ENCODE measurements at places on chromosomes 12 and 14.

- no peak for DNase-seq
Observed at GRCh38 chr12:92516277-92516600, 186.6 kb upstream of the PLEKHG7 start.

DNA sequence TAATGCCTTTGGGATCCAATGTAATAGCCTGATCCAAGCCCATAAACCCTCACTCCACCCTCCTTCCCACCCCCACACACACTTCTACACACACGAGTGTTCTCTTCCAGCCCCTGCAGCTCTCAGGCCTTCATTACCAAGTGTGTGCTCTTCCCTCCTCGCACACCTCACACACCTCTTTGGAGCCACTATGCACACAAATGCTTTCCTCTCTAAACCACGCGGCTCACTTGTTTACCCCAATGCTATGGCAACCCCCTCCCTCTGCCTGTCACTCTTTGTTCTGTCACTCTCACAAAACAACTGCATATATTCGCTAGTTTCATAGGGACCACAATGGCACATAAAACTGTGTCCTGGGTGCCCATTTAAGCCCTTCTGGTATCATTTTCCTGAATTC is 35.1 kb downstream of the PPP2R5E start:
- no peak for DNase-seq

- DNase-seq = no peak
Observed at GRCh38 chr14:93100570-93100969, 15.2 kb downstream of the ITPK1 start.

- no peak for DNase-seq
Observed at GRCh38 chr12:685388-685787, 22.1 kb upstream of the NINJ2 start.

DNA sequence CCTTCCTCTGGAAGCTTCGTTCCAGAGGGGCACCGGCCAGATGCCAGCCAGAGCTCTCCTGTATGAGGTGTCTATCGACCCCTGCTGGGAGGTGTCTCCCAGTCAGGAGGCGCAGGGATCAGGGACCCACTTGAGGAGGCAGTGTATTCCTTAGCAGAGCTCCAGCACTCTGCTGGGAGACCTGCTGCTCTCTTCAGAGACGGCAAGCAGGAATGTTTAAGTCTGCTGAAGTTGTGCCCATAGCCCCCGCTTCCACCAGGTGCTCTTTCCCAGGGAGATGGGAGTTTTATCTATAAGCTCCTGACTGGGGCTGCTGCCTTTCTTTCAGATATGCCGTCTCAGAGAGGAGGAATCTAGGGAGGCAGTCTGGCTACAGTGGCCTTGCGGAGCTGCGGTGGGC is 22.2 kb upstream of the NAV3 start:
- DNase-seq = no peak

DNA sequence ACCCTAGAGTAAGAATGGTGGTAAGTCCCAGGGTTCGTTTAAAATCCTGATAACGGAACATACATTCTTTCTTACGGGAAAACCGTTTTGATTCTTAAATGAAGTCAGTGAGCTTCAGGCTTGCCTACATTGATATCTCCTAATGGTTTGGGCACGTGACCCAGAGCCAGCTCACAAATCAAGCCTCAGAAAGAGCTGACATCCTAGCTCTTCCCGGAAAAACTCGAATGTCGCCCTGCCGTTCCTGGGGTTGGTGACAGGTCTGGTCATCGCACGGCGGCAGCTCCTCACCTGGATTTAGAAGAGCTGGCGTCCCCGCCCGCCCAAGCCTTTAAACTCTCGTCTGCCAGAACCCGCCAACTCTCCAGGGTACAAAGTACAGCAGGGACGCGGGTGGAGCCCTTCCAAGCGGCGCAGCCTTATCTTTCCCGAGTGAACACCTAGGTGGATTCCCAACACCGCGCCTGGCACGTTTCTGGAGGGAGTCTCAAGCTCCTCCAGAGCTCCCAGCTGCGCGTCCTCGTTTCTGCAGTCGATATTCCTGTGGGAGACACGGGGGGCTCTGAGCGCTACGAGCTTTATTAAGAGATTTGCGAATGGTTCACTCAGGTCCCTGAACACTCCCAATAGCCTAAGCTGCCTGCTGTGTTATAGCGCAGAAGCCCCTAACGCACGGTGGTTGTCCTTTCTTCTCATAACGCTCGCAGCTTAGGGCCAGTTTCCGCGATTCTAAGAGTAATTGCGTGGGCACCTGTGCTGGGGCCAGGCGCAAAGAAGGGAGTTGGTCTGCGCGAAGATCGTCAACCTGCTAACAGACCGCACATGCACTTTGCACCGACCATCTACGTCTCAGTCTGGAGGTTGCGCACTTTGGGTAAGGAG is at the start of gene SSTR1:
Gene SSTR1 (plus strand): TSS at position 169 of the 882 bp plus-strand sequence. CDS start 1,486 bp downstream, outside the sequence.
- no peak for DNase-seq

- no peak for DNase-seq
Observed at GRCh38 chr12:3727877-3728632, 24.9 kb downstream of the CRACR2A start.

DNA sequence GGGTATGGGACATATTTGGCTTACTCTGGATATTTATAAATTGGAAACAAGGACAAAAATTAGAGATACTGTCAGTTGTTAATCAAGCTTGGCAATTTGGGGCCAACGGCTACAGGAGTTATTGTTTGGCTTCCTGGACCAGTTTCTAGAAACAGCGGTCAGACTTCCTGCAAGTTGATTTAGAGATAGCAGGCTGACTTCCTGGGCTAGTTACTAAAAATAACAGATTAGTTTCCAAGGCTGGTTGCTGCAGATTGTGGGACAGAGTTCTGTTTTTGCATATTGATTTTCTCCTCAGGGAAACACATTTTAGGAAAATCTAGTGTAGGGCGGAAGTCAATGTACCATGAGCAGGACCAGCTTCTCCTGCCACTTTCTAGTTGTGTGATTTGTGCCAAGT is 144.0 kb upstream of the TMPO start:
- DNase-seq = no peak

GRCh38 chr12:19912991-19913390 is 455.3 kb upstream of the PDE3A start:
- DNase-seq = no peak

DNA sequence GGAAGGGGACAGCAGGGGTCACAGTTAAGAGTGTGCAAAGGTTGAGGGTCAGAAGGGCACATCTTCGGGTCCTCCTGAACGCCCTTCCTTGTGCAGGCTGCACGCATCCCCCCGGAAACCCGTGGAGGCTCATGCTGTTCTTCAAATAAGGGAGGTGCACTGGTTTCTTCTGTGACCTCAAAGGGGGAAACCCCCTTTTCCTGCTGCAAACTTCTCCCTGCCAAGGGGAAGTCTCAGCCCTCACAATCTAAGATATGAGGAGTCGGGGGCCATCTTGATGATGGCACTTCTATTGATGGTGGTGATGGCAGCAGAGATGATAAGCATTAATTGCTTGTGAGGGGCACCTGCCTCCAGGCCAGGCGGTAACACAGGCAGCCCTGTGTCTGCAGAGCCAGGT is 40.0 kb downstream of the ISCA2 start:
- no peak for DNase-seq

DNA sequence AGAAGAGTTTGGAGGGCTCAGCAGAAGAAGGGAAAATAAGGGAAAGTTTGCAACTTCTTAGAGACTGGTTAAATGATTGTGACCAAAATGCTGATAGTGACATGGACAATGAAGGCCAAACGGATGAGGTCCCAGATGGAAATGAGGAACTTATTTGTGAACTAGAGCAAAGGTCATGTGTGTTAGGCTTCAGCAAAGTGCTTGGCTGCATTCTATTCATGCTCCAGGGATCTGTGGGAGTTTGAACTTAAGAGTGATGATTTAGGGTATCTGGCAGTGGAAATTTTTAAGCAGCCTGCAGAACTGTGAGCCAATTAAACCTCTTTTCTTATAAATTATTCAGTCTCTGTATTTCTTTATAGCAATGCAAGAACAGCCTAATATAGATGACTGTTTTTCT is 88.9 kb upstream of the ARHGAP5 start:
- DNase-seq = no peak

DNA sequence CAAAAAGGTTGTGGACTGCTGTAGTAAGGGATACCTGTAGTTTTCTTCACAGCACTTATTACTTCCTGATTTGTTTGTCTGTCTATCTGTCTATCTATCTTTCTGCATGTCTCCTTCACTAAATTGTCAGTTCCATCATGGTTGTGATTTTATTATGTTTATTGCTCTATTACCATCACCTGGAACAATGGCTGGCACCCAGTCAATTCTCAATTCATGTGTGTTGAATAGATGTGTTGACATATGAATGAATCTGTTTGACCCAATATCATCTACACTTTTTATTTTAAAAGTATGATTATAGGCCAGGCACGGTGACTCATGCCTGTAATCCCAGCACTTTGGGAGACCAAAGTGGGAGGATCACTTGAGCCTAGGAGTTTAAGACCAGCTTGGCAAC is 224.4 kb downstream of the NUBPL start:
- DNase-seq = no peak

DNA sequence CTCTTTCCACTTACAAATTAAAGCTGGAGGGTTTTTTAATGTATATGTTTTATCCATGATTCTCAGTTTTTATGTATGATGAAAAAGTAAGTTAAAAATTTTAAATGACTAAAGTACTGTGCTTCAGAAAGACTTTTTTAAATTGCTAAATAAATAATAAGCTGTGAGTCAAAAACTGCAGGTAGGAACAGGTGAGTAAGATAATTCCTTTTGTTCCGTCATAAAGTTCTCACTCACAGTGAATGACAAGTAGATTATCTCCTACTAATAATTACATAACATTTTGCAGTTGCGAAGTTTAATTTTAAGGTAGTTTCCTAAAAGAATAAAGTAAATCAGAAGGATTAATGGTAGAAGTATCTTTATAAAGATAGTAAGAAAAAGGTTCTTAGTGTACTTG is 78.0 kb downstream of the PRKCH start:
- DNase-seq = no peak

DNA sequence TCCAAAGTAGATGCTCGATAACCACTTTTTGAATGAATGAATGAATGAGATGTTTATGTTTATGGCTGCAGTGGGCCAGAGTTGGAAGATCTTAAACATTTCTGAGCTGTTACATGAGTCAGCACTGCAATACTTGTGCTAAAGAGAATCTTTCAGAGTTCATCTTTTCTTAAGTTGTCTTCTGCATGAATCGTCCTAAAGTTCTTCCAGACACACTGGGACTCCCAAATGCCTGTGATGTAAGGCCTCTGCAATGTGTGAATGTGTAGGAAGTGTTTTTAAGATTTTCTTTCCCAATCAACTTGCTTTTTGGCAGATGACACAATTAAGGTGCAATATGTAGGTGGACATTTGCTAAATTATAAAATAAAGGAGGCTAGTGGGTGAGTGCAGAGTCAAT is 50.3 kb upstream of the TRIM9 start:
- DNase-seq = no peak

DNA sequence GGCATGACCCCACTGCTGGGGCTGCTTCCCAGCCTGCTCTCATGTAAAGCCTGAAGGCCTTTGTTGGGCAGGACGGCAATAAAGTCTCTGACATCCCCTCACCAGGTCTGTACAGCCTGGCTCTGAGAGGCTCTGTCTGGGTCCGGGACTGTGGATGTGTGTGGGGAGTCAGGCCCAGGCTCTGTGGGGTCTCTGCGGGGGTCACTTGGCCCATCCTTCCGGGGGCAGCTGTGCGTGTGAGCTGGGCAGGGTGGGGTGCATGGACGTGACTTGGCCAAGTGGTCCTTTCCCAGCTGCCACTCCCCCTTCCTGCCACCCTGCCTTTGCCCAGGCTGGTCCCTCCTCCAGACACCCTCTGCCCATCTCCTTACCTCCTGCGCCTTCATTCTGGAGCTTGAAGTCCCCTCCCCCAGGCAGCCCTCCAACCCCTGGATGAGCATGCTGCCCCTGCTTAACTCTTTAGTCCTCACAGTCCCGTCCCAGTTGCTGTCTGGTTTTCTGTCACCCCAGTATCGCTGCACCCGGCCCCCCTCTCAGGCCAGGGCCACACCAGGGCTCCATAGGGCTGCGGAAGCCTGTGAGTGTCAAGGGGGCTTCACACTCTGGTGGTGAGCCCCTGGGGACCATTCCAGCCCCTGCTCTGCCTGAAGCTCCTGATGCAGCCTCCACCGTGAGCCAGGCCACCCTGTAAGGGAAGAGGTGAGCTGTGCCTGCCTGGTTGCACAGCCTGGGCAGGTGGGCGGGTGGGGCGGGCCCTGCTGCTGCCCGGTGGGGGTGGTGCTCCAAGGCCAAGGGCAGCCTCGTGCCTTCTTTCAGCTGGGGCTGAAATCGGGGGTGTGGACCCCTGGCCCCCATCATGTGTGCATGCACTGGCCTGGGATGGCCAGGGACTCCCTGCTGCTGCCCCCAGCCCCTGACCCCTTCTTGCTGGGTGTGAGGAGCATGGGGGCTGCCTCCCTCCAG is 25.5 kb upstream of the KIF26A start:
- DNase-seq = no peak

GRCh38 chr12:34030591-34030990 is 8.3 kb downstream of the ALG10 start:
- no peak for DNase-seq

DNA sequence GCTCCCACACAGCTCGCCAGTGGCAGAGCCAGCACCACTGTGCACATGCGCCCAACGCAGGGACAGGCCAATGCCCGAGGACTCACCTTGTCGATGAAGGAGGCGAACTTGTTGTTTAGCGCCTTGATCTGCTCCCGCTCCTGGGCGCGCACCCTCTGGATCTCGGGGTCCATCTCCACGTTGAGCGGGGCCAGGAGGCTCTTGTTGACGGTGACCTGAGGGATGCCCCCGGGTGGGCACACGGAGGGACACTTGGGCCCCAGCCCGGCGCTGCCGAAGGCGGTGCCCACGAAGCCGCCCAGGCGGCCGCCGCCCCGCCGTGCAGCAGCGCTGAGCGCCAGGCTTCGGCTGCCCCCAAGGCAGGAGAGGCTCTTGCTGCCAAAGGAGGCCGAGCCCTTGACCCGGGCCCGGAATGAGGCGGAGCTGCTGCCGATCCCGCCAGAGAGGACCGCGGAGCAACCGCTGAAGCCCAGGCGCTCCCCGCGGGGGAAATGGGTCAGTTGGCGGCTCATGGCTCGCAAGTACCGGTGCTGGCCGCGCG is at the start of gene KRT72:
Gene KRT72 (minus strand): TSS at position 523 of the 541 bp plus-strand sequence. CDS start 11 bp downstream, at position 512.
- no peak for DNase-seq

- DNase-seq = no peak
Observed at GRCh38 chr12:80810874-80811273, 94.2 kb downstream of the MYF5 start.

DNA sequence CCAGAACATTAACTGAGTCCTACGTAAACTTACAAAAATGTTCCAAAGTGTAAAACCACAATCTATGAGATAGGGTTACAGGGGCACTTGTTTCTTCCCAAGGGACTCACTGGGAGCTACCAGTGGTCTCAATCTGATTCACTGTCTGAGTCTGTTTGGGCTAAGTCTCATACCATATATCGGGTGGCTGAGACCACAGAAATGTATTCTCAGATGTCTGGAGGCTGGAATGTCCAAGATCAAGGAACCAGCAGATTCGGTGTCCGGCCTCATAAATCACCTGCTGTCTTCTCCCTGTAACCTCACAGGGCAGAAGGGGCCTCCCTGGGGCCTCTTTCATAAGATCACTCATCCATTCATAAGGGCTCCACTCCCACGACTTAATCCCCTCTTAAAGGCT is 616.3 kb upstream of the TMEM132C start:
- DNase-seq = no peak
